ENCODE measurements at places on chromosomes 3 and 15.
A peak's percentile ranks its signal among the peaks of the same experiment; 100 is the strongest.

GRCh38 chr3:179962629-179963387 lies 73.9 kb downstream of the PEX5L start:
- DNase-seq = no peak

GRCh38 chr3:53597136-53597915 lies 102.9 kb downstream of the CACNA1D start:
- DNase-seq = no peak

- DNase-seq = peak; percentile 23
Observed at GRCh38 chr15:31468911-31469785, 142.5 kb downstream of the KLF13 start.

DNA sequence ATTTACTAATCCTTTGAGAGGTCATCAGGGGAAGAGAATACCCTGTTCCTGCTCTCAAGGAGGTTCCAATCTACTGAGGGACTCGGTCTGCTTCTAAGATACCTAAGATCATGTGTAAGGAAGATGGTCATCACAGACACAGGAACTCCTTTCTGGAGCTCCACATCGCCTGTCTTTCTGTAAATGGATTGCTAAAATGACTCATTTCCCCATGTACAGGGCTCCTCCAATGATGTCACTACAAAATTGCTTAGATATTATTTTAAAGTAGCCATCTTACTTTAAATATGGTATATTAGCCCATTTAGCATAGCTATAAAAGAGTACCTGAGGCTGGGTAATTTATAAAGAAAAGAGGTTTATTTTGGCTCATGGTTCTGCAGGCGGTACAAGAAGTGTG lies 206.1 kb upstream of the PROK2 start:
- DNase-seq = no peak

DNA sequence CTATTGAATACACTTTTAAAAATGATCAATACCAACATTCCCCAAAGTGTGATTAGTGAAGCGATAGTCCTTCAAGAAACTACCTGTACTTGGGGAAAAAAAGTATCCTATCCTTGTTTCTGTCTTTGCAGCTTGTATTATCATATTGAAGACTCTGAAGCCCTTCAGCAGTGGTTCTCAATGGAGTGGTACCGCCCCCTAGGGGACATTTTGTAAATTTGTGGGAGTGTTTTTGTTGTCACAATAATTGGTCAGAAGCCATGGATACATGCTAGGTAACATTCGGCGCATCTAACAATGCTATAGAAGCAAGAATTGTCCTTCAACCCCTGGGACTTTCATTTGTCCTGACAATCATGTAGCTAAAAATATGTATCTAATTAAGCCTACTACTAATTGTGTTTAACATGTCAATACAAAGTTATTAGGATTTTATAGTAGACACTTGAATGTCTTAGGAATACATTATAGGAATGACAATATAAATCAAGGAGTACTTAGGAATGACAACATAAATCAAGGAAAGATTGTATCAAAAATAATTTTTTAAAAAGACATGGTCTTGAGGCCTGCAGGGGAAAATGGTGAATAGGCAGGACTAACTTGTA lies 53.7 kb downstream of the NMD3 start:
- DNase-seq = no peak

DNA sequence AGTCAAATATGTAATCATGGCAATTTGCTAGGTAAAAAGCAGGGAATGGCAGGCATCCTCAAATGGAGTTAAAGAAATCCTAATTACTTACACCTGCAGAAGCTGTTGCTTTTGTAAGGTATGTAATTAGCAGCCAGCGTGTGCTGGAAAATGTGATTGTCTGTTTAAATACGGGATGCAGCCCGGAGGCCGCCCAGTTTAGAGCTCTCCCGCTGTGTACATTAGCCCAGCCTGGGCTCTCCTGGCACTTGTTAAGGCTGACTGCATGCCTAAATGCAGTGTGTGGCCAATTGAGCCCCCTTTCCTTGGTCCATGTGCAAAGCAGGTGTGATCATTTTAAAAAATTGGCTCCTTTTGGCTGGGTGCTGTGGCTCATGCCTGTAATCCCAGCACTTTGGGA lies 9.0 kb downstream of the DPH3 start:
- DNase-seq = no peak

GRCh38 chr15:26628879-26629529 lies 143.9 kb downstream of the GABRB3 start:
- DNase-seq = no peak

DNA sequence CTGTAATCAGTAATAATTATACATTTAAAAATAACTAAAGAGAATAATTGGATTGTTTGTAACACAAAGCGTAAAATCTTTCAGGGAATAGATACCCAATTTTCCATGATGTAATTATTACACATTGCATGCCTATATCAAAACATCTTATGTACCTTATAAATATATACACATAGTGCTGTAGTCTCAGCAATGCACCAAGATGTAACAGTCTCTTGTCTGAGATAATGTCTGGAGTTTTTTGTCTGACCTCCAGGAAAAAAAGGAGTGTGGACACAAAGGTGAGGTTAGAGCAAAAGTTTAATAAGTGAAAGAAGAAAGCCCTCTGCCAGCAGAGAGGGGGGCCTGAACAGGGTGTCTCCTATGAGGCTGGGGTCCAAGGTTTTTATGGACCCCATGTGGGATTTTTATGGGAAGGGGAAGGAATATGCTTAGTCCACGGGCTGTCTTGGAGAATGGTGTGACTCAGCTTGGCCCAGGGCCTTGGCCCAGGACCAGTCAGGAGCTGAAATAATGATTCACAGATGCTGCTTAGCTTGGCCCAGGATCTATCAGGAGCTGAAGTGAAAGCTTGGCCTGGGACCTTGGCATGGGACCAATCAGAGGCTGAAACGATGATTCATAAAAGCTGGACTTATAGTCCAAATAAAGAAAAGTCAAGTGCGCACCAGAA lies 545.0 kb downstream of the ZPLD1 start:
- DNase-seq = no peak

- DNase-seq = no peak
Observed at GRCh38 chr3:242602-243355, 46.2 kb downstream of the CHL1 start.

GRCh38 chr3:36166477-36166876 lies 213.8 kb upstream of the STAC start:
- no peak for DNase-seq

- DNase-seq = no peak
Observed at GRCh38 chr15:51327081-51327480, 11.3 kb downstream of the CYP19A1 start.

DNA sequence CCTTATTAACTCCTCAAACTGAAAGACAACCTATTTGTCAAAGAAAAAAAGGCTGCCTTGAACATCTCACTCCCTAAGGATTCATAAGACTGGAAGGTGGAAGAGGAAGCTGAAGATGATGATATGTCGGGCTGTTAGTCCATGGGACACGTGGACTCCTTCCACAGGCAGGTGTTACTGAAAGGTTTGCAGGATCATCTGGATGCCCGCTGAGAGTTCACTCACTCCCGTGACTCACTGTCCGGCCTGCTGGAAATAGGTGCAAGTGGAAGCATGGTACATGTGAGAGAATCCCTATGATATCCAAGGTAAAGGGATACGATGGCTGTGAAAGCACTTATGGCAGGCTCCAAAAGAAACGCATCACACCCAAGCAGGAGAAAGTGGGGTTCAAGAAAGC lies 33.3 kb upstream of the FBN1 start:
- DNase-seq = no peak

DNA sequence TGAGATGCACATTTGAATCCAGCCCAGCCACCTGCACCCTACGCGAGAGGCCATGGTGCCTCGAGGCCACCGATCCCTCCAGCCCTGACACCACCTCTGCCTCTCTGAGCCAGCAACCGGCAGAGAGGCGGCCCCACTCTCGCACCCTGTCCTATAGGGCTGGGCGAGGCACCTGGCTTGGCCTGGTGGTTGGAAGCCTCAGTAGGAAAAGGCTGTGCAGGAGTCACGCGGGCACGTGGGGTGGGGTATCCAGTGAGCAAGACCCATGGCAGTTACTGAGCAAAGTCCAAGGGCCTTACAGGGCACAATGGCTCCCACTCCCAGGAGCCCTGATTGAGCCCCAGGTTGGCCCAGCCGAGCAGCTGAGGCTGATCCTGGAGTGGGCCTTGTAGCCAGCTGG lies 12.4 kb upstream of the DUSP7 start:
- no peak for DNase-seq

DNA sequence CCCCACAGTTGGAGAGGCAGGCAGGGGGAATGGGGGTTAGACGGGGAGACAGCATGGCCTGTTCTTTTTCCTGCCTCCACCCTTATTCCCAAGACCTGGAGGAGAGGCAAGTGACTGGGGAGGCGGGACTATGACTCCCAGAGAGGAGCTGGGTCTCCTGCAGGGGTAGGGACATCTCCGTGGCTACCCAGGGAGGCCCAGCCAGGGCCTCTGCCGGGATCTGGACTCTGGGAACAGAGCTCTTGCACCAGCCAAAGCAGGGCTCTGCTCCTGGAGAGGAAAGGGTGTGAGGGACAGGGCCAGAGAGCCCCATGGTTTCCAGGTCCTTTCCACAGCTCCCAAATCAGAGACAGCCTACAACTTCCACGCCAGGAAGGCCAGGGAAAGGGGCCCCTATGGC lies 22.8 kb downstream of the CFAP100 start:
- no peak for DNase-seq

DNA sequence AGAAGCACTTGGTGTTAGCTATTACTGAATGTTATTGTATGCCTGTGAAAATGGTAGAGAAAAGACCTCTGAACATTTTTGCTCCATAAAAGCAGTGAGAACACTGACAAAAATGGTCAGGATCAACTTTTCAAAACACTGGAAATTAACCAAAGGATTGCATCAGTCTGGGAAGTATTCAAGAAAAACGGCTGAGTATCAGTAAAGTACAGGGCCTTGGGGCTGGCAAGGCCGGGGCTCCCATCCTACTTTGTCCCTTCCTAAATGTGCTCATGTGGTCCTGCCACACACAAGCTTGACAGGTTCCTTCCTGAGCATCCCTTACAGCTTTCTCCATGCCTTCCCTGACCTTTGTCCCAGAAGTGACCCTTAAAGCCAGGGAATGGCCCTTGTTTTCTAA lies 84.0 kb downstream of the CFAP20DC start:
- no peak for DNase-seq

DNA sequence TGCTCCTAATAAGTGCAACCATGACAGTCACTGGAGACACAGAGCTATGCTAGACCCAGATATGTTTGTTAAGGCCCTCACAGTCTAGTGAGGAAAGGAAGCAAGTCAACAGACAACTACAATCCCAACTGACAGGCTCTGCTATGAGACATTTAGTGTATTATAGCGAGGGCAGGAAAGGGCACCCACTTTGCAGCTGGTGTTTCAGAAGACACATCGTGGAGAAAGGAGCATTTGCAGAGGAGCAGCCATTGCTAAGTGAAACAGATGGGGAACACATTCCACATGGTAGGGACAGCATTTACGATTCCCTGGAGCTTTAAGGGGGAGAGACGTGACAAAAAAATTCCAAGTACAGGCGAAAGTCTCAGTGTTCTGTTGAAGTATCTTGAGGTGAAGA lies 685.6 kb downstream of the AGBL1 start:
- no peak for DNase-seq

DNA sequence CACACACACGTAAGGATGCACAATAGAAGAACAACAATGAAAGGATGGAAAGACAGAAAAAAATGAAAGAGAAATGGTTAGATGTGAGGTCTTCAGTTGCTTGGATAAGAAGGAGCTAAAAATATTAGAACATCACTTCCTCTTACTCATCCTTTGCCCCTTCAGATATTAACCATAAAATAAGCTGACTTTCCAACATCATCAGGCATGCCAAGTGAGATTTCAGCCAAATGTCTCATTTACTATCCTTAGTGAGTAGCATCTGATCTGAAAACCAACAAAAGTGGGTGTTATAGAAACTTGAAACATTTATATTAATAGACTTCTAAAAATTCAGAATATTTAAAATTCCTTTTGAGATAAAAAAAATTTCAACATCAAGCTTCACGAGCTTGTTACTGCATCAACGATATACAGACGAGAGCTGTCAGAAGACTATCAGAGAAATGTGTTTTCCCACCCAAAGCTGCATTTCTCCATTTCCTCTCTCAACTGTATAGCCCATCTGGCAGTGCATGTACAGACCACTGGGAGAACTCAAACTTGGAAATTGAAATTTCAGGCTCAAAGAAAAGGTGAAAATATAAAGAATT lies 25.4 kb upstream of the LSAMP start:
- no peak for DNase-seq

GRCh38 chr3:160566499-160566898 lies 1.1 kb upstream of the KPNA4 start:
- DNase-seq = no peak

DNA sequence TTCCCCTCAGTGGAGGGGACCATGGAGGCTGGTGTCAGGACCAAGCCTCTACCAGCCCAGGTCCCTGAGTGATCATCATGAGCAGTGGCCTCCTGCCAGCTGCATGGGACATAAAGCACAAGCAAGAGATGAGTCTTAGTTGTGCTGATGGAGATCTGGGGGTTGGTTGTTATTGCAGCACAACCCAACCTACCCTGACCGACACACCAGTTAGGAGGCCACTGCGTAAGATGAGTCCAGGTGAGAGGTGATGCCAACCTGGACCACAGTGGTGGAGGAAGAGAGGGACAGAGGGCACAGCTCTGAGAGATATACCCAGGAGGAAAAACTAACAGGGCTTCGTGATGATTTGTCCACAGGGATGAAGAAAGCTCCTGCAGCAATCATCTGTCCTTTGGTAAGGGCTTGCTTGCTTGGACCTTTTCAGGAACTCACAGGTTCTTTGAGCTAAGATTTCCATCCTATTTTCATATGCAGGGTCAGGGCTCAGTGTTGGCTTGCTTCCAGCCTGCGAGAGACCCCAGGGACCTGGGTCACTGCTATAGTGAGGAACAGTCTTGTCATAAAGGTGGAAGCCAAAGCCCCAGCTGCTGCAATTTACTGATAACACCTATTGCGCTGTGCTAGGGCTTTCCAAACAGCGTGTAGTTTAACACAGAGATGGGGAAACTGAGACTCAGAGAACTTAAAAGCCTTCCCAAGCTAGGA lies 8.1 kb downstream of the RASGRF1 start:
- no peak for DNase-seq

- no peak for DNase-seq
Observed at GRCh38 chr3:37241880-37242279, 67.5 kb upstream of the LRRFIP2 start.

DNA sequence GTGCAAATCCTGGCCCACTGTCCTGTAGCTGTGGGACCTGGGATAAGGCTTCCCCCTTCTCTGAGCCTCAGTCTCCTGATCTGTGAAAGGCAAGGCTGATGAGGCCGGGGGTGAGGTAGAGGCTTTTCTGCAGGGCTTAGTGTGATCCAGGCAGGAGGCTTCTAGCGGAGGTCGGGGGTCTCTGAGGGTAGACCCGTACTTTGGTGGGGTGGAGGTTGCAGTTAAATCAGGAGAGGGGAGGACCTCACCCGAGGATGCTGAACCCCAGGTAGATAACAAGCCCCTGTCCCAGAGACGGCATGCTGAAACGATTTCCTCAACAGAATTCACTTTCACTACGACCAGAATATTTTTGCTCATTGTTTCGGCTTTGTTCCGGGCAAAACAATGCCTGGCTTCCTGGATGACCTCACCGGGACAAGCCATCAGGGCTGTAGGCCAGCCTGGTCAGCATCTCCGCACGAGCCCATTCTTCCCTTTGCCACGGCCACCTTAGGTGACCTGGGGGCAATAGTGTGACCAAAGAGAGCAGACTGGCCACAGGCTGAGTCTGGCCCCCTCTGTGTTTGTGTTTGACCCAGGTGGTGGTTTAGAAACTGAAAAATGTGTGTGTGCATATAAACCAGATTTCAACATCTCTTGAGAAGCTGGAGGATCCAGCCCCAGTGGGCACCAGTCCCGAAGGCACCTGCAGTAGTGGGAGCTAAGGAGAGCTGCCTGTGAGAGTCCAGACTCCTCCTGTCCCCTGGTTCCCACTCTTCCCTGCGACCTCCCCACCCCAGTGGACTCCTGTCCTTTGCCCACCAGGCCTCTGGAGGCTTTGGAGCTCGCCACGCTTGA lies 33.0 kb downstream of the SLC6A6 start:
- DNase-seq = no peak

Measured in activated T-cell treated with anti-CD3 and anti-CD28 coated beads, Interleukin-2, amount 50 U/mL, for 24 hours (primary cell).